ENCODE measurements at places on chromosomes 3 and 15.

GRCh38 chr3:189262746-189263145 lies 91.0 kb downstream of the TPRG1 start:
- DNase-seq: no peak

DNA sequence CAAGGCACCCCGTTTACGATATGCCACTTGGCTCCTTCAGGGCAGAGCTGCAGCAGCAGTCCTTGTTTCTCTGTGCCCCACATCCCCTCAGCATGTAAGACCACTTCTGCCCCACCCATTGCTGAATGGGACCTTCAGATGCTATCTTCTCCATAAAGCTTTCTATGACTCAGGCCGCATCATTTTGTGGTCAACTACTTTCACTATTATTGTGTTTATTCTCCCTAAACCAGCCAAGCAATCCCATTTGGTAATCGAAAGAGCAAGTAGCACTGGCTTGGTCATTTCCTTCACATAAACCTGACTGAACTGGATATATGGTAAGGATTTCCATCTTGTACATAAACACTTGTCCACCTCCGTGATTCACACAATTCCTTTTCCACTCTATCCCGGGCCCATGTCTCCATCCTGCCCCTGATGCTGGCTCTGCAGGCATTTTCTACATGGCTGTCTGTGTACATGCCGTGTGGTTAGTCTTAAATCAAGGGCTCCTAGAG lies 25.7 kb downstream of the LIPC start:
- peak; percentile 69 for DNase-seq

- DNase-seq: no peak
Measured at GRCh38 chr3:188788621-188789081, 383.1 kb upstream of the TPRG1 start.

DNA sequence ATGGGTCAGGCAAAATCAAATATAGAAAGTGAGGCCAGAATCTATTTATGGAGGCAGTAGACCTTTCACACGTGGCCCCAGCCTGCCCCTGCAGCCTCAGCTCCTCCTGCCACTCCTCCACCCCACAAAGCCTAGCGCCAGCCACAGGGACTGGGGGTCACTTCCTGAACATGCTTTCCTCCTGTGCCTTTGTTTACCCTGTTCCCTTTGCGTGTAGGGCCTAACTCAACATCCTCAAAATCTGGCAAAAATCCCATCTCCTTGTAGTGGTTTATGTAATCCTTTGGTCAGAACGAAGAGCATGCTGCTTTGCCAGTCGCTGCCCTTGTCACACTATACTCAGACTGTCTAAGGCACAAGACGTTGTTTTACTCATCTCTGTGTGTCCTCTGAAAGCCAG lies 39.6 kb downstream of the KBTBD12 start:
- no peak for DNase-seq

GRCh38 chr15:85112997-85113396 lies 131.3 kb downstream of the PDE8A start:
- no peak for DNase-seq

DNA sequence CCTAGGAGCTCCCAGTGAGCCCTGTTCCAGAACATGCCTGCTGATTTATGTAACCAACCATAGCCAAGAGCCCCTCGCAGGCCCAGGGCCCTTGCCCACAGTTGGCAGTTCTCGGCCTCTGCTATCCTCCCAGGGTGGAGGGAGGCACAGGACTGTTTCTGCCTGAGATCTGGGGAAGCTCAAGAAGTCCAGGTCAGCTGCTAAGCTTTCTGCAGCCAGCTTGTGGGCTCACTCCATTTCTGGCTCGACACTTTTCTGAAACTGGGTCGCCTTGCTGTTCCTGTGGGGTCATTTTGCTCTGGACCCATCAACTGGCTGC lies 72.5 kb upstream of the HERC1 start:
- no peak for DNase-seq

GRCh38 chr15:46301291-46301690 lies 666.5 kb downstream of the SQOR start:
- no peak for DNase-seq

- DNase-seq: no peak
Measured at GRCh38 chr15:59991834-59992233, 12.3 kb upstream of the FOXB1 start.

- DNase-seq: no peak
Measured at GRCh38 chr15:82100111-82100929, 54.5 kb upstream of the MEX3B start.

DNA sequence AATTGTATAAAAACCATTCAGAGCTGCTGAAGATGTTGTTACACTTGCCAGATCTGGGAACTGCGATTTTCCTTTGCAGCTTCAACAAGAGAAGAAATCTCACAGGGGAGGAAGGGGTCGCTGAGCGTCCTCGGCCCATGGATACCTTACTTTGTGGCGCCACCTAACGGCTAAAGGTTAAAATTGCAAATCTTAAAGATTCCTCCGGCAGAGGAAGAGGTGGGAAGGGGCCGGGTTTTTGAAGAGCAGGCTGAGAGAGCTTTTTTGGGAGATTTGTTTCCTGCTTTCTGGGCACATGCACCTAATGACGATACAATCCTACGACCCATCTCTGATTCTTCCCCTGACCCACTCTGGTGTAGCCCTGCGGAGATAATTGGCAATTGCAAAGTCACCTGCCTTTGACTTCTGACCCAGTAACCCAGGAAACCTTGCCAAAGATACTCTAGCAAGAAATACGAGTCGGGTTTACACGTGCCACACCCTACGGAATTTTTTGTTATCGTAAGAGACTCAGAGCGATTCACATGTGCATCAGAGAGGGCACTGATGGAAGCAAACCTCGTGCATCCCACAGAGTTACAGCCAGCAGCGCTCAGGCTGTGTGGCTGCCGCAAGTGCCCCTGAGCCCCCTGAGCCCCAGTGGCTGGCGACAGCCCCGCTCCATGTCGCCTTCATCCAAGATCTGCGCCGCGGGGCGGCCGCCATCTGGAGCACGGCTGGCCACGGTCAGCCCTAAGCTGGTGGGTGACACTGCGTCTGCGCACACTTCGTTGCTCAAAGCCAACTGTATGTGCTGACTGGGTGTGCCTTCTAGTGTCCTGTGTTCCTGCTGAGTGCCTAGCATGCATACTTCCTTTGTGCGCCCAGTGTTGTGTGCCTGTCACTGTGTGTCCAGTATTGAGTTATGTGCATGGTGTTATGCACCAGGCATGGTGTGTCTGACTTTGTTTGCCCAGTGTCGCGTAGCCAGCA lies 55.2 kb upstream of the CHRNA7 start:
- peak; percentile 63 for DNase-seq

GRCh38 chr3:66554178-66554577 lies 53.4 kb upstream of the LRIG1 start:
- DNase-seq: no peak

GRCh38 chr3:62197350-62198012 lies 175.9 kb downstream of the FEZF2 start:
- no peak for DNase-seq

GRCh38 chr3:4724051-4724629 lies 231.0 kb downstream of the ITPR1 start:
- no peak for DNase-seq

- DNase-seq: no peak
Measured at GRCh38 chr3:57681691-57682090, 11.2 kb downstream of the DENND6A start.

- DNase-seq: no peak
Measured at GRCh38 chr15:94229591-94230369, 1.6 kb upstream of the MCTP2 start.

DNA sequence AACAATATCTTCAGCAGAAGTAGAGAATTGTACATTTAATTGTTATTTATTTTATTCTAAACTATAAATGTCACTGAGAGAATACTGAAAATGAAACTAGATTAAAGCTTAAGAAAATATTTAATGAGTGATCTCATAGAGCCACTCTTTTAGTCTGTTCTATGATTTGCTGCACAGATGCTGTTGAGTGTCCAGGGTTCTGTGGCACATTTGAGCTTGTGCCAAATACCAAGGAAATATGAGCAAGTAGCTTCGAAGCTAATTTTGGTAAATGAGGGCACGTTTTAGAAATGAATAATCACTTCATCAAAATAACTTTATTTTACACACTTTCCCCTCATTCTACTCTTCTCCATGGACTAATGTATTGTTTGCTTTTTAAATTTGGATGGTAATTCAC lies 53.6 kb upstream of the THRB start:
- no peak for DNase-seq

DNA sequence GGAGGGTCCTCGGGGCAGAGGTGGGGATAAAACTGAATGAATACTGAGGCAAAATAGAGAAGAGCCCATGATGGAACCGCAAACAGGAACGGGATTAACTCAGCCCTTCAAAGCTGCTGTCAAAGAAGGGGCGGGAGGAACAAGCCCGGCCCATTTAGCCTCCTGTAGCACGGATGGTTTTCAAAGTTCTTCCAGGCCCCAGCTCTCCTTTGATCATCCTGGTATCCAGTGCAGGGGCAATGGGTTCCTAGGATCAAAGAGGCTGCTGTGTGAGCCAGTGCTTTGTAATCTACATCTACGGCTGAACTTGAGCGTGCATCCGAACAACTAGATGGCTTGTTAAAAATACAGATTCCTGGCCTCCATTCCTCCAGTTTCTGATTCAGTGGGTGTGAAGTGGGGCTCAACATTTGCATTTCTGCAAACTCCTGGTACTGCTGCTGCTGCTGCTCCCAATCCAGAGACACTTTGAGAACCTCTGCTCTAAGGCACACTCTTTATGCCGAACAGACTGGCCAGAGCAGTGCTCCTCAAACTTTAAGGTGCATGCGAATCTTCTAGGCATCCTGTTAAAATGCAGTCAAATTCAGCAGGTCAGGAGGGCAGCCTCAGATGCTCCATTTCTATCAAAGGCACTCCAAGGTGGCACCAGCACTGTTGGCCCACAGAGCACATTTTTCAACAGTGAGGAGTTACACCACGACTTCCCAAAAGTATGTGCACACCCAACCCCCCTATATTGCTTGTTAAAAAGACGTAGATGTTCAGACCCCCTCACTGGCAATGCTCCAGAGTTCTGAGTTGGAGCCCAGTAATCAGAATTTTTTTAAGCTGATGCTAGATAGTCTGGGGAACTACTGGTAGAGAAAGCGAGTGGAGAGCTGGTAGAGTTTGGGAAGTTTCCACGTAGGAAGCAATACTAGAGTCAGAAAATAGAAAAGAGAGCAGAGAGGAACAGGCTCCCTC lies 5.6 kb downstream of the GALNT15 start:
- DNase-seq: no peak
